ENCODE measurements at places on chromosomes 7 and 10. TPM values are rescaled to one million over a fixed set of nuclear protein-coding genes. Genes with fewer than 3 reads are reported as not detected.

IGFBP1 gene
- total RNA-seq, result not detected

MKI67 gene
- 21.5 TPM for total RNA-seq

VGF gene
- total RNA-seq, result not detected

DNA sequence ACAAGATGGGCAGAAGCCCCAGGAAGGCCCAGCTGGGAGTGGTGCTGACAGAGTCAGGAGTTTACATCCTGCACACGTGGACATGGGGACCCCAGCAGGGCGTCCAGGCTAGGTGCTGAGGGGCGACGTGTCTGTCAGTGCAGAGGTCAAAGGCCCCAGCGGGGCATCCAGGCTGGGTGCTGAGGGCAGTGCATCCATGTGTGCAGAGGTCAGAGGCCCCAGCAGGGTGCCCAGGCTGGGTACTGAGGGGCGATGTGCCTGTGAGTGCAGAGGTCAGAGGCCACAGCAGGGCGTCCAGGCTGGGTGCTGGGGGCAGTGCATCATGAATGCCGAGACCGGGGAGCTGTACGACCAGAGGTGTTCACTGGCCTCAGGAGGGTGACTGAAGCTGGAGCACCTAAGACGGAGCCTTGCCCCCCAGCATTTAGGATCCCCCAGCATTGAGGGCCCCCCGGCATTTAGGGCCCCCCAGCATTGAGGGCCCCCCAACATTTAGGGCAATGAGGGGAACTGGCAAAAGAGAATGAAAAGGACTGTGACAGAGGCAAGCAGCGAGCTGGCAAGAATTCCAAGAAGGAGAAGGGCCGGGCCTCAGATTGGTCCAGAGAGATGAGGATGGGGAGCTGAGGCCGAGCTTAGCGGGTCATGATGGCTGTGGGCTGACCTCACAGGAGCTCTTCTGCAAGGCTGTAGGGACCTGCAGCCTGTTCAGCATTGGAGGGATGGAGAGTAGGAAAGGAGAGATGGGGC is 474.9 kb downstream of the PTPRN2 start:
- H3K27ac ChIP-seq, result no peak overlapping the region
- no peak overlapping the region for H3K4me3 ChIP-seq
- DNase-seq, result no peak
- no peaks in the 10 kb centered on the region for H3K4me1 ChIP-seq
- H3K36me3 ChIP-seq, result no peaks in the 10 kb centered on the region

LIPK gene
- total RNA-seq, result not detected

GRCh38 chr10:75492173-75492925 is 60.9 kb downstream of the LRMDA start:
- H3K4me1 ChIP-seq, result peaks cover 6% of the 10 kb centered on the region
- no peak overlapping the region for H3K27ac ChIP-seq
- H3K36me3 ChIP-seq, result no peaks in the 10 kb centered on the region
- no peaks in the 10 kb centered on the region for H3K27me3 ChIP-seq

TBX20 gene
- total RNA-seq, result 0.12 TPM

DNA sequence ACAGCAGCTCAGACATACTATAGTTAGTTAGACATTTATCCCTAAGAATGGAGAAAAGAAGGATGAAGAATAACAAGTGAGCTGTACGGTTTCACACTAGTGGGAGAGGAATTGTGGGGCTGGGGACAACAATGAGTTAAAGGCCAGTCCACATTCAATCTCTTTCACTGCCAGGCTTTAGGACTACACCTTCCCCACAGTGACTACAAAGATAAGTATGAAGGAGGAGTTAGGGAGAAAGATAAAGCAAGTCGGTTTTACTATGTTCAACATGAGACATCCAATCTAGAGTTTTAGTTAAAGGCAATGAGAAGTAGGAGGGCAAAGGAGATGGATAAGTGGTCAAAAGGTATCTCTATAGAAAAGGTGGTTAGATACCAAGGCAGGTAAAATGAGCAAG is 16.3 kb downstream of the ARHGAP12 start:
- no peaks in the 10 kb centered on the region for H3K36me3 ChIP-seq
- no peaks in the 10 kb centered on the region for H3K27me3 ChIP-seq
- H3K4me3 ChIP-seq, result no peak overlapping the region
- no peak for DNase-seq
- no peak overlapping the region for H3K27ac ChIP-seq

KLLN gene
- total RNA-seq, result 0.65 TPM

- peak; percentile 74 for DNase-seq
- H3K4me1 ChIP-seq, result peaks cover 14% of the 10 kb centered on the region
- no peak within 1 kb of the TSS for H3K27ac ChIP-seq
Measured at GRCh38 chr10:68560186-68560942, at the start of gene TET1. TET1 (plus strand) TSS chr10:68560337; CDS start chr10:68572339, 12,002 bp downstream.

GRCh38 chr7:69714886-69715576 is 116.8 kb downstream of the AUTS2 start:
- H3K36me3 ChIP-seq, result no peaks in the 10 kb centered on the region
- no peaks in the 10 kb centered on the region for H3K4me1 ChIP-seq
- no peak overlapping the region for H3K27ac ChIP-seq
- DNase-seq, result no peak

MRC1 gene
- 215 TPM for total RNA-seq
